ENCODE measurements at places on chromosomes 16 and 17.

DNA sequence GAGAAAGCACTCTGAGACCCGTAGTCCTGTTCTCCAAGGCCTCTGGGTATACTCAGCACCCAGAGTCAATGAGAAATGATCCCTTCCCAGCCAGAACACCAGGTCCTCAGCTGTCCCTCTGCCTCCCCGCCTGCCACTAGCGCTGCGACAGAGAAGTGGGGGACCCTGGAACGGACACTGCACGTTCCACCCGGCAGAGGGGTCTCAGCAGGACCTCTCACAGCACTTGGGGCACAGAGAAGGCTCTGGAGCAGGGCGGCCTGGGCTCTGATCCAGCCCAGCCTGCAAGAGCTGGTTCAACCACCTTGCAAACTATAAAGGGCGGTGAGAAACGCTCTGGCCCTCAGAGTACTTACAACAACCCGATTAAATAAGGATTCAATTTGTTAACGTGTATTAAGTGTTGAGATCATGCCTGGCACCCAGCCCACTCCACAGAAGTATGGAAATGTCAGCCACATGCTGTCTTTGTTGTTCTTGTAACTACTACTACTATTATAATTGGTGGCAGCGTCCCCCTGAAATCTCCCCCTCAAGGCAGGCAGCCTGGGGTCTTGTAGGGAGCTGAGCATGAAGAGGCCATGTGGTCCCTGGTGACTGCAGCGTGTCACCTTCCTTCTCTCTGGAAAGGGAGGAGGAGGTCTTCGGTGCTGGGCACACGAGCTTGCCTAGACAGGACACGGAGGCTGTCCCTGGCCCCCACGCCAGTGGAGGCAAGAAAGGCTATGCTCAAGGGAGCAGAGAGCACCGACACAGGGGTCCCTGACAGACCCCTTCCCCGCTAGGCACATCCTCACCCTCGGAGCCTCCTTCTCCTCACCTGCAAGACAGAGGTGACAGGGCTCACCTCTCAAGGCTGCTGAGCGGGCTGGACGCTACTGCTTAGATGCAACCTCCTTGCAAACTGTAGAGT is 2.4 kb downstream of the OSGIN1 start:
- peak; percentile 36 for DNase-seq

GRCh38 chr17:76382351-76382802 is 2.0 kb upstream of the SPHK1 start:
- DNase-seq, result peak; percentile 77

GRCh38 chr16:50925758-50926357 is 184.0 kb downstream of the CYLD start:
- no peak for DNase-seq

DNA sequence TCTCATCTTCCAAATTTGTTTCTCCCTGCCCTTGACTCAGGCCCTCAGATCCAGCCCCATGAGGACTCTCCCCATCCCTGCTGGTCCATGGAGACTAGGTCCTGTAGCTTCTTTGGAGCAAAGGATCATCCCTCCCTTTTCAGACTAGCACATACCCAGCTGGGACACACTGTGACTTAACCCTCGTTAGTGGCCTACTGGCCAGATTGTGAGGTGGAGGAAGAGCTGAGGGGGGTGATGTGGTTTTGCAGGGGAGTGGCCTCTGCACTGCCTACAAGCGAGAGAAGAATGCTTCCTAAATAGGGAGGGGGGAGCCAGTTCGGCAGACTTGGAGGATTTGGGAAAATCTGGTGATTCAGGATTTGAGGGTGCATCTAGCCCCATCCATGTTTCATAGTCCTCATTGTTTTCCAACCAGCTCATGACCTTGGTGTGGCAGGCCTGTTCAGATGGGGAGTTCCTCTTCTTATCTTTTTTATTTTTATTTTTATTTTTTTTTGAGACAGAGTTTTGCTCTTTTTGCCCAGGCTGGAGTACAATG is 47.8 kb upstream of the SLC47A1 start:
- no peak for DNase-seq

DNA sequence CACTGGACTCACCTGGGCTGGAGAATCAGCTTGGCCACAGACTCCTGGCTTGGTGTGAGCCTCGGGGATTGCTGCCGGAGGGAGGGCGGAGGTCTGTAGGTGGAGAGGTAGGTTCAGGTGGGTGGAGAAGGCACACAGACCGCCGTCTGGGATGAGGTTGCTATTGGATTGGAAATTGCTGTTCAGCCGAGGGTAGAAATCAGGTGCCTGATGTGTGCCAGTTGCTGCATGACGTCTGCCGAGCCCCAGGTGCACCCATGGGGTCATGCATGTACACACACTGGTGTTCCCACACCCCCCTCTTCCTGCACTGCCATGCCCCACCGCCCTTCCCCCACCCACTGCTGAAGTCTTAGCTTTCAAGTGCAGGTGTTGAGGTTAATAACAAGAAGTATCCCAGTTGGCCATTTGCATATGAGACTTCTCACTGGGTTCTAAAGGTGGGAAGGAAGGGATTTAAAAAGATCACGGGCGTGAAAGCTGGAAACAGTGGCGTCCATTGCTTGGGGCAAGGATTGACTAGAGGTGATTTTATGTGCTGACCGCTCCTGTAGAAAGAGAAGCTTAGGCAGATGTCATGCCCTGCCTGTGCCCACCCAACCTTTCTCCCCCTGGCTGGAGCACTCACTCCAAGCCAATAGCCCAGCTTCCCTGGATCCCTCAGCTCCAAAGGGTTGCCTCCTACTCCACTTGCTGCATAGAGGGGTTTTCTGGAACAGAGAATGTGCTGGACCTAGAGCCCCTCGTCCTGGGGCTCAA is 193.6 kb downstream of the CCDC182 start:
- no peak for DNase-seq

GRCh38 chr17:34318474-34318873 is 761 bp upstream of the CCL8 start:
- no peak for DNase-seq

- no peak for DNase-seq
Observed at GRCh38 chr17:77281904-77282367, 141.2 kb downstream of the SEC14L1 start.

DNA sequence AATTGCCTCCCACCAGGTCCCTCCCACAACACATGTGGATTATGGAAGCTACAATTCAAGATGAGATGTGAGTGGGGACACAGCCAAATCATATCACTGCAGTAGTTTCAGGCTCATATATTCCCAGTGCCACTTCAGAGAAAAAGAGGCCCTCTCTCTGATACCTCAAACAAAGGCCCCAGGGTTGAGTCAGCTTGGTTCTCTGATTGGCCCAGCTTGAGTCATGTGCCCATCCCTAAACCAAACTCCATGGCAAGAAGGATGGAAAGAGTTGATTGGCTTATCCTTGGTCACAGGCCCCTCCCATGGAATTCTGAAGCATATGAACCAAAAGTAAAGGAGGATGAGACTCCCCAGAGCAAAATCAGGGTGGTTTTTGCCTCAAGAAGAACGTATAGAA is 75.9 kb upstream of the IRX6 start:
- no peak for DNase-seq

DNA sequence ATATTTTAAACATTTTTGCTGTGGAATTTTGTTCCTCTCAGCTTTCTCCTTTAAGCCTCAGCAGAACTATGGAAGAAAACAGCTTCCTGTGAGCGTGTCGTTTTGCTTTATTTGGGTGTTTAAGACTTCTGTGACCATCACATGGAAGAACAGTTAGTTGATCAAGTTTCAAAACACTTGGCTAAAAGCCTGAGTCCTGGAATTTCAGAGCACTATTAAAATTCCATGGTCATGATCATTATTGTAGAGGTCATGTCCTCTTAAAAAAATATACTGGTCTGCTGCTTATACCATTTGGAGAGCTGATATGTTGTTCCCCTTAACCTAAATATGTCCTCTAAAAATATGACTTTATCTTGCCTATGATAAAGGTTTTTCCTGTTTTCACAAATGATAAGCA is 12.6 kb upstream of the CDR2 start:
- peak; percentile 95 for DNase-seq

DNA sequence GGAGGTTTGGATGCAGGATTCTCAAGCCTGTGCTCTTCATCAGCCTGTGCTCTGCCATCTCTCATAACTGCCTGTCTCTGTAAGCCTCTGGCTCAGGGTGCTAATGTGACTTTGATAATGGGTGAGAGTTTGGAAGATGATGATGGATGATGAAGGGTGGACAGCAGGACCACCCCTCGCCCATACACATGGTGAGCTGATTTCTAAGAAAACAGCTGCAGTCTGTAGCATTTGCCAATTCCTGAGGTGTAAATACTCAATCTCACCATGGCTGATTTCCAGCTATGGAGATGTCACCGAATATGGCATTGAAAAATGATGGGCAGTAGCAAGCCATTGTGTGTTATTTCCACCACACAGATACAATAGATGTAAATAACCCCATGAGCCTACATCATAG is 74.2 kb downstream of the ARSG start:
- no peak for DNase-seq

DNA sequence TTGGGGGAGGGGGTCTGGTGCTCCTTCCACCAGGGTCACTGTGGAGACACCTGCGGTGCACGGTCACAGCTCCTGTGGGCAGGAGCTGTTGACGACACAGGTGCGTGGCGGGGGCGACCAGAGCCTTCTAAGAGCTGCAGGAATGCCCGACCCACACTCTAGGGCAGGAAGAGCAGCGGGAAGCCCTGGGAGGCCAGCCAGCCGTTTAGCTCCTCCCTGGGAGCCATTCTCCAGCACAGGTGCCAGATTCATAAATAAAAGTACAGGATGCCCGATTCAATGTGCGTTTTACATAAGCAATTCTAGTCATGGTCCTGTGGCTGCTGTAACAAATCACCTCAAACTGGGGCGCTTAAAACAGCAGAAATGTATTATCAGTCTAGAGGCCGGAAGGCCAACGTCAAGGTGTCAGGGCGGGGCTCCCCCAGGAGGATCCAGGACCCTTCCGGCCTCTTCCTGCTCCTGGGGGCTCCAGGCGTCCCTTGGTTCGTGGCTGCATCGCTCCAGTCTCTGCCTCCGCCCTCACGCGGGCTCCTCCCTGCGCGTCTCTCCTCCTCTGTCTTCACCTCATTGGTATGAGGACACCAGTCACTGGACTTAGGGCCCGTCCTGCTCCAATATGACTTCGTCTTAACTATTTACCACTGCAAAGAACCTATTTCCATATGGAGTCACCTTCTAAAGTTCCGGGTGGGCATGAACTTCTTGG is 155.4 kb downstream of the FOXL1 start:
- no peak for DNase-seq

GRCh38 chr17:70613681-70614080 is 444.3 kb downstream of the KCNJ2 start:
- DNase-seq, result no peak

DNA sequence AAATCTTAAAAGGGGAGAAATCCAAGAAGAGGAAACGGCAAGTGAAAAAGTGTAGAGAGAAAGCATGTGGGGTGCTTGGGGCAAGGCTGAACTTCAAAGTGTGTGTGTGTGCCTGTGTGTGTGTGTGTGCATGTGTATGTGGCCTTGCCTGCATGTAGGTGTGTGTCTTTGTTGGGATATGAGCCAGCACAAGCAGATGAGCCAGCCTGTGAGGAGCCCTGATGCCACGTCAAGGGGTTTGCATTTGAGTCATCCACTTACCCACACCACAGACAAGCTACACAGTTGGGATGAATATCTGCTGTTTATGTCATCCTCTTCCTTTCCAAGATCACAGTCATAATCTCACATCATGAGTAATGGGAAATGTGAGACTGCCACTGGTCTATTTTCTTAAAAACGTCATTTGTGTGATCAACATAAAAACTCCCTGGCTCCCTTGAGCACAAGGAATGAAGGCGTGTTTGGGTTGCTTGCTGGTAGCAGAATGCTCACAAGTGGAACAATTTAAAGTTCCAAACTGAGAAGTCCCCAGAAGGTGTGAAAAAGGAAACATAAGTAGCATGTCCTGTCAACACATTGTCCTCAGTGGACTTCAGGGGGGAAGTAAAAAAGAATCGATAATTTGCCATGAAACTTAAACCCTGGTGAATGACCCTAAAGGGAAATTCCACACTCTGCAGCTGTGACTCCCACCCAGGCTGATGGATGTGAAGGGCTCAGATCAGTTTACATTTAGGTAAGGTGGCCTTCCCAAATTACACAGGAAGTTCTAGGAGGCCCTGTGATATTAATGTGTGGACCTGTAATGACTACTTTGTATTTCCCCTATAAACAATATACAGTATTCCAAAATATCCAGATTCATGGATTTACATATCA is 14.7 kb downstream of the KCTD19 start:
- peak; percentile 97 for DNase-seq

DNA sequence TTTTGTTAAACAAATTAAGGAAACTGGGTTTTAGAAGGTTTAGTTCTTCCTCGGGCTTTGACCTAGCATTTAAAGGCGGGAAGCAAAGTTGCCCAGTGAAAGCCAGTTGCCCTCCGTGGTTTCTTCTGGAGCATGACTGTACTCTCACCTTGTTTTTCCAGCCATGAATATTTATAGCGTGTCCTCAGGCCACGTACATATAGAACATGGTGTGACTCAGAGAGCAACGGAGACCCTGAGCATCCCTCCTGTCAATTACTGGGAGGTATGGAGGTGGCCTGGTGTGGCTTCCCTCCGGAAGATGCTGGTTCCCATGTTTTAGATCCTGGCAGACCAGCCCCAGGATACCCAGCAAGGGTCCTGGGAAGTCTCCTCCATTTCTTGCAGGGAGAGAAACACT is 48.4 kb downstream of the AKAP1 start:
- no peak for DNase-seq

DNA sequence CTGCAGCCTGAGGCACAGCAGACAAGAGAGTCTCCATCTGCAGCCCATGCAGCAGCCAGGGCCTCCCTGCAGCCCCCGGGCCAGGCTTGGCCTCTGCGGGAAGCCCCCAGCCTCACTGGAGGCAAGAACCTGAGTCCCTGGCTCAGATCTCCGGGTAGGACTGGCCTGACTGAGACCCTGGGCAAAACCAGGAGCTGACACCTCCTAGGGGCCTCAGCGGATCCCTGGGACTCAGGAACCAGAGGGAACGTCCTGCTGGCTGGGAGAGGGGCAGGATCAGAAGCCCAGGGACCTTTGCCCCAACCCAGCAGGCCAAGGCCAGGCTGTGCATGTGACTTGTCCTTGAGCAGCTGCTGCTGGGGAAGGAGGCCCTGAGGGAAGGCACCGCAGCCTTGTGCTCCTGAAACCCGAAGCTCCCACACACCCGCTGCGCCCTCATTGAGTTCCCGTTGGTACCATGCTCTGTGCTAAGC is 1.7 kb upstream of the PRSS21 start:
- no peak for DNase-seq

GRCh38 chr17:82213251-82214011 is 789 bp upstream of the CCDC57 start:
- DNase-seq, result peak; percentile 87

DNA sequence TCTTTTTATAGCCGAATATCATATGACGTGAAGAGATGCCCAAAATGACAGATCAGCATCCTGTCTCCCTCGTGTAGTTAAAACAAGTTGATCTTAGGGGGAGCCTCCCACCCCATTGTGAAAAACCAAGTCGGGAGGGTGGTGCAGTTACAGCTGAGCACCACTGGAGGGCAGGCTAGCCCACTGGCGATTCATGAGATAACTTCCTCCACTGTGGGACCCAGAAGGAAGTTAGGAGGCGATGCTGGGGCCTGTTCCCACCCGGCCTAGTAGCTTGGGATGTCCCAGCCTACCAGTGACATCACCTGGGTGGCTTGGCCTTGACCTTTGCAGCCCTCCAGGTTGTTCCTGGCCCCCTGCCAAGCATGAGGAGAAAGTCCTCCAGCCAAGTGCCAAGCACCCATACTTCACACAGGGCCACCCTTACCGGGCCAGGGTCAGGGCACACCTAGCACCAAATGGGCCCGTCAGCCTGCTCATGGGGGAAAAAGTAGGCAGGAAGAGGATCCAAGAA is 8.1 kb upstream of the CPNE2 start:
- peak; percentile 80 for DNase-seq
